ENCODE measurements at places on chromosomes 13 and 19. TPM values are rescaled to one million over a fixed set of nuclear protein-coding genes. Genes with fewer than 3 reads are reported as not detected.

Gene MAB21L1
- total RNA-seq, result not detected

Gene MISP
- total RNA-seq, result not detected

Gene ZIM2
- total RNA-seq, result not detected

Gene MEDAG
- not detected for total RNA-seq

Gene ZNF813
- total RNA-seq, result 3.1 TPM

Gene FBXO27
- total RNA-seq, result 0.23 TPM

Gene COX6B1
- 215 TPM for total RNA-seq

Gene CSNK1A1L
- not detected for total RNA-seq

Gene TNNT1
- not detected for total RNA-seq

Gene ZNF541
- total RNA-seq, result 1.5 TPM

Gene C1QTNF9
- not detected for total RNA-seq

DNA sequence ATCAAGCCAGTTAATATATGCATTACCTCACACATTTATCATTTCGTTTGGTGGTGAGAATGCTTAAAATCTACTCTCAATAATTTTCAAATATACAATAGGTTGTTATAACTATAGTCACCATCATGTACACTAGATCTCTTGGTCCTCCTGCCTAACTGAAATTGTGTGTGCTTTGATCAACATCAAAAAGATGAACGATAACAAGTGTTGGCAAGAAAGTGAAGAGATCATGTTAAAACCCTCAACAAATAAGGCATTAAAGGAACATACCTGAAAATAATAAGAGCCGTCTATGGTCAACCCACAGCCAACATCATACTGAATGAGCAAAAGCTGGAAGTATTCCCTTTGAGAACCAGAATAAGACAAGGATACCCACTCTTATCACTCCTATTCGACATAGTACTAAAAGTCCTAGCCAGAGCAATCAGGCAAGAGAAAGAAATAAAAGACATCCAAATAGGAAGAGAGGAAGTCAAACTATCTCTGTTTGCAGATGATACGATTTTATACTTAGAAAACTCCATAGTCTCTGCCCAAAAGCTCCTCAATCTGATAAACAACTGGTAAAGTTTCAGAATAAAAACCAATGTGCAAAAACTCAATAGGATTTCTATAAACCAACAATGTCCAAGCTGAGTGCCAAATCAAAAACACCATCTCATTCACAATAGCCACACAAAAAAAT lies 27.9 kb upstream of the OR10H1 start:
- H3K36me3 ChIP-seq, result no peaks in the 10 kb centered on the region
- no peak overlapping the region for H3K4me3 ChIP-seq
- no peaks in the 10 kb centered on the region for H3K27me3 ChIP-seq
- peak; percentile 36 for DNase-seq

DNA sequence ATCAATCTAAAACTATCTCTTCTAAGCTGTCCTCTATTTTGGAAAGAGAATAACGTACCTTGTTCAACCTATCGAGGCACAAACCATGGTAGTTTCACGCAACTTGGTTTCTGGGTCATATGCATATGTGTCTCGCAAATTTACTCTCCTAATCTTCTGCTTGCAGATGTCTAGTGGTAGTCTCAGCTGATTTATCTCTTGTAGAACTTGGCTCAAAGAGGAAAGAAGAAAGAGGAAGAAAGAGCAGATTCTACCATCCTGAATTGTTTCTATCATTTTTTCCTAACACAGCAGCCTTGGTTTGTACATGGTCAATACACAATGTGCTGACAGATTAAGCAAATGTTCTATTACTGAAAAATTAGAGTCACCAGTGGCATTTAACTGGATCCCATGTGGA lies 282.3 kb downstream of the SPRY2 start:
- no peaks in the 10 kb centered on the region for H3K4me1 ChIP-seq
- no peak for DNase-seq
- no peak overlapping the region for H3K4me3 ChIP-seq
- H3K27ac ChIP-seq, result no peak overlapping the region

DNA sequence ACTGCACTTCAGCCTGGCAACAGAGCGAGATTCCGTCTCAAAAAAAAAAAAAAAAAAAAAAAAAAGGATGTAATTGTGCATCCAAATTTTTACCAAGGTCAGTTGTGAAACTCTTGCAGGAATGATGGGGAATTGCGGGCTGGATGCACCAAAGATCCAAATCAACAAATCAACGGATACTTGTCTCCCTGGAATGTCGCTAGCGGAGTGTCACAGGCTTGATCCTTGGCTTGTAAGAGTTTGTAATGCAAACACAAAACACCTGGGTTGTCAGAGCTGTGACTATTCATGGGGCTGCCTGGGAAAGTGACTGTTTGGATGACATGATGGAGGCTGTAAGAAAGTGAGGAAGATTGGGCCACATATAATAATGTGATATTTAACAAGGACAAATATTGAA lies 4.2 kb downstream of the KANK3 start:
- H3K36me3 ChIP-seq, result no peaks in the 10 kb centered on the region
- H3K4me3 ChIP-seq, result no peak overlapping the region
- H3K4me1 ChIP-seq, result peaks cover 34% of the 10 kb centered on the region
- DNase-seq, result no peak
- no peak overlapping the region for H3K27ac ChIP-seq

- no peaks in the 10 kb centered on the region for H3K27me3 ChIP-seq
- no peak overlapping the region for H3K27ac ChIP-seq
- H3K4me3 ChIP-seq, result no peak overlapping the region
- no peaks in the 10 kb centered on the region for H3K4me1 ChIP-seq
Observed at GRCh38 chr13:29689548-29689947, 94.1 kb upstream of the SLC7A1 start.

GRCh38 chr13:33213024-33213768 lies 72.4 kb downstream of the STARD13 start:
- H3K27me3 ChIP-seq, result no peaks in the 10 kb centered on the region
- no peak overlapping the region for H3K27ac ChIP-seq
- no peak for DNase-seq
- H3K36me3 ChIP-seq, result no peaks in the 10 kb centered on the region
- no peak overlapping the region for H3K4me3 ChIP-seq

- DNase-seq, result peak; percentile 9
- H3K4me3 ChIP-seq, result no peak overlapping the region
- no peaks in the 10 kb centered on the region for H3K27me3 ChIP-seq
- no peak overlapping the region for H3K27ac ChIP-seq
Observed at GRCh38 chr13:29454931-29455481, 140.5 kb downstream of the SLC7A1 start.

DNA sequence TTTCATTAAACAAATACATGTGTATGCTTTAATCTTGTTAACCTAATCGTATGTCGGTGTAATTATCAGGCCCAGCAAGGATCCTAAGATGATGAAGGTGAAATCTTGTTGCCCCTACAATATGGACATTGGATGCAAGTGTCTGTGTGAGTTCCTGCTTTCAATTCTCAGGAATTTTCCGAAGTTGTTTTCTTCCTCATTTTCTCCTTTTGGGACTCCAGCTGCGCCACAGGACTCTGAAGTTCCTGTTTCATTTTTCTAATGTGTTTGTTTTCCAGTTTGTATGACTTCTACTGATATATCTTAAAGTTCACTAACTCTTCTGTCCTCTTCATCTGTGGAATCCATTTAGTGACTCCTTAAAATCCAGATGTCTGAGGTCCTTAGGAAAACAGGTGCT lies 11.9 kb upstream of the OR7D2 start:
- H3K36me3 ChIP-seq, result peaks cover 19% of the 10 kb centered on the region
- no peak for DNase-seq
- no peaks in the 10 kb centered on the region for H3K27me3 ChIP-seq
- no peak overlapping the region for H3K27ac ChIP-seq

GRCh38 chr19:12140545-12141404 lies 625 bp upstream of the ZNF20 start:
- no peaks in the 10 kb centered on the region for H3K27me3 ChIP-seq
- peaks cover 9% of the 10 kb centered on the region for H3K36me3 ChIP-seq
- peak; percentile 77 for DNase-seq
- H3K4me3 ChIP-seq, result peak overlapping the region; percentile 76
- no peak overlapping the region for H3K27ac ChIP-seq

DNA sequence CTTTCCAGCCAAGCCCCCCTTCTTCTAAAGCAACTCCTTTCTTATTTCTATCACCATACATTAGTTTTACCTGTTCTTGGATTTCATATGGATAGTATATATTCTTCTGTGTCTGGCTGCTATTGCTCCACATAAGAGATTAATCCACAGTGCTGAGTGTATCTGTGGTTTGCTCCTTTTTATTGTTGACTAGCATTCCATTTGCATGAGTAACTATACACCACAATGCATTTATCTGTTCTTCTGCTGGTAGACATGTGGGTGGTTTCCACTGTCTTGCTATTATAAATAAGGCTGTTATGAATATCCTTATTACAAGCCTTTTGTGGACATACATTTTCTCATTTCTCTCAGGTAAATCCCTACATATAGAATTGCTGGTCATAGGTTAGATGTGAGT lies 138.2 kb downstream of the SLC7A1 start:
- H3K4me1 ChIP-seq, result no peaks in the 10 kb centered on the region
- H3K27me3 ChIP-seq, result no peaks in the 10 kb centered on the region
- no peak overlapping the region for H3K27ac ChIP-seq
- H3K4me3 ChIP-seq, result no peak overlapping the region
- no peaks in the 10 kb centered on the region for H3K36me3 ChIP-seq
- no peak for DNase-seq

DNA sequence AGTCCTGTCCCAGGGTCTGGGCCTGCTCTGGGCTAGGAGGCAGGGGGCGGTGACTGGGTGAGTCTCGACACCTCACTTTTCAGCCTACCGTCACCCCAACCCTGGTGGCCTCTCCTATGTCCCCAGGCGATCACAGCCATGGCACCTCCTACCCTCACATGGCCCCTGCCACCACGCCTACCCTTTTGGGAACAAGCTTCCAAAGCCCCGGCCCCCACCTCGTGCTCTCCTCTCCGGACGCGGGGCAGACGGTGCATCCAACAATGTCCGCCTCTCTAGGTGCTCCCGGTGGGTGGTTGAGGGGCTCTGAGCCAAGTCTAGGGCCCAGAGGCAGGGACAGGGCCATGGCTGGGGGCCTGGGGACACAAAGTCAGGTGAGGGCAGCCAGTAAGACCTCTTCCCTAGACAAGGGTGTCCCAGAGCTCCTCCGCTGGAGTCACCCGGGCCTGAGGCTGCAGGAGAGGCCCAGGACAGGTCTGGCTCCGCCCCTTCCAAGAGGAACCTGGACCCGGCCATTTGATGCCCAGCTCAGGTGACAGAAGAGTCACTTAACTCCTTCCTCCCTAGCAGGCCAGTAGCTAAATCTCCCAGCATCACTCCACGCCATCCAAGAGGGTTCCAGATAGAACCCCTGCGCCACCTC lies at the start of gene SYNE4:
TSS of gene SYNE4 (minus strand) at position 478 of the 643 bp plus-strand sequence. CDS start at position 346, 132 bp downstream.
- no peak within 1 kb of the TSS for H3K27ac ChIP-seq
- H3K4me3 ChIP-seq, result no peak within 1 kb of the TSS
- DNase-seq, result no peak

- no peak for DNase-seq
- peaks cover 22% of the 10 kb centered on the region for H3K4me1 ChIP-seq
- H3K27ac ChIP-seq, result peak overlapping the region; percentile 45
Observed at GRCh38 chr13:76886005-76886291, 257 bp downstream of the KCTD12 start.

DNA sequence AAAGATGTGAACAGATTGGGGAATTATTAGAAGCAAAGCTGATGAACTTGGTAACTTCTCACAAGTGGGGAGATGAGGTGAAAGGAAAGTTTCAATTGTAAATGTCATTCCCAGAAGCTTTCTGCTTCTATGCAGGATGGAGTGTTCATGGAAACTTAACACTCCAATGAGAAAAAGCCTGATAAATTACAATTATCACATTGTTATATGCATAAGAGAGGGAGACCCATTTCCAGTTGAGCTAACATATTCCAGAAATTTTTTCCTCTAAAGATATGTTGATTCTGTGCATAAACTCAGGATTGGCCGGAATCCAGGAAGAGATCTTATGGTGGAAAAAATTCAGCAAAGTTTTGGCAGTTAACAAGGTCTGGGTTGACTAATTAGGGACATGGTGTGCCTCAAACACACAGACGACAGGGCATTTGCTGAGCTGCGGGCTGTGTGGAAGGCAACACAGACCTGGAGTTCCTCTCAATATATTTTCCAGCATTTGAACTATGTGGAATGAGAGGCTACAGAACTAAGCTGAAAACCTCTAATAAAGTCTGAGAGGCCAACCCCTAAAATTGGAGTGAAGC lies 64.9 kb upstream of the FGF14 start:
- no peaks in the 10 kb centered on the region for H3K36me3 ChIP-seq
- DNase-seq, result no peak
- no peak overlapping the region for H3K4me3 ChIP-seq
- no peak overlapping the region for H3K27ac ChIP-seq
- H3K4me1 ChIP-seq, result no peaks in the 10 kb centered on the region
- H3K27me3 ChIP-seq, result no peaks in the 10 kb centered on the region

- peaks cover 19% of the 10 kb centered on the region for H3K4me1 ChIP-seq
- H3K27me3 ChIP-seq, result no peaks in the 10 kb centered on the region
- H3K27ac ChIP-seq, result no peak overlapping the region
- no peak overlapping the region for H3K4me3 ChIP-seq
Observed at GRCh38 chr19:41116261-41116660, 2.0 kb downstream of the CYP2F1 start.
